ENCODE measurements at places on chromosomes 5 and 9.

DNA sequence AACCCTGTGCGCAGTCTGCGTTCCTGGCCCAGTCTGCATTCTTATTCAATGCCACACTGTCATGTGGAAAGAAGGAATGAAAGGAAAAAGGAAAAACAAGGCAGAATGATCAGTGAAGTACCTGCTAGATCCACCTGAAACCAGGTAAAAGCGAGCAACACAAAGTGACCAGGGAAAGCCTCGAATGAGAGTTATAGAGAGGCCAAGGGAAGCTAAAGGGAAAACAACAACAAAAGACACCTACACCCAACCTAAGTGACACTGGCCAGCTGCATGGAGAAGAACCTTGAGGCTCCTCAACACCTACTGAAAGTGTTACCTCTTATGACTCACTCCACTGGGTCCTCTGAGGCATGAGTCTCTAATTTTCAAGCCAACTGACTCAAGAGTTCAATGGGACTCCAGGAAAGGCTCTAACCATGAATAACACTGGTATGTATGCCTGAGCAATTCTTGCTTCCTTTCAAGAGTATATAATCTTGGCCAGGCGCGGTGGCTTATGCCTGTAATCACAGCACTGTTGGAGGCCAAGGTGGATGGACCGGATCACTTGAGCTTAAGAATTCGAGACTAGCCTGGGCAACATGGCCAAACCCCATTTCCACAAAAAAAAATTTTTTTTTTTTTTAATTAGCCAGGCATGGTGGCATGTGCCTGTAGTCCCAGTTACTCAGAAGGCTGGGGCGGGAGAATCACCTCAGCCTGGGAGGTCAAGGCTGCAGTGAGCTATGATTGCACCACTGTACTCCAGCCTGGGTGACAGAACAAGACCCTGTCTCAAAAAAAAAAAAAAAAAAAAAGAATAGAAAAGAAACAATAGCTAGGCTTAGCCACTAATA, 29.0 kb downstream of the MTMR12 start:
- DNase-seq: no peak

DNA sequence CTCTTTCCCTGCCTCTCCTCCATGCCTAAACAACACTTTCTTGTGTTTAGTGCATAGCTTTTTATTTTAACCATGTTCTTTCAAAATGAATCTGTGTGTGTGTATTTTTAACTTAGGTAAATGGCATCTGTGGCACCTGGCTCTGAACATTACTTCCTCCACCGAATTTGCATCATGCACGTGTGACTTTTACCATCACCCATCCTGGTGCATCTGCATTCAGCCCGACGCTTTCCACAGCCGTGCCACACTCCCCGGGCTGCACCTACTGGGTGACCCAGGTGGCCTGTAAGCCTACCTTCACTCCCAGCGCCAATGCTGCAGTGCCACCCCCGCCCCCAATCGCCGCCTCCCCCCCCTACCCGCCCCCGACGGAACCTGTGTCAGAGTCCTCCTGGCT, 12.7 kb upstream of the FCN1 start:
- no peak for DNase-seq

DNA sequence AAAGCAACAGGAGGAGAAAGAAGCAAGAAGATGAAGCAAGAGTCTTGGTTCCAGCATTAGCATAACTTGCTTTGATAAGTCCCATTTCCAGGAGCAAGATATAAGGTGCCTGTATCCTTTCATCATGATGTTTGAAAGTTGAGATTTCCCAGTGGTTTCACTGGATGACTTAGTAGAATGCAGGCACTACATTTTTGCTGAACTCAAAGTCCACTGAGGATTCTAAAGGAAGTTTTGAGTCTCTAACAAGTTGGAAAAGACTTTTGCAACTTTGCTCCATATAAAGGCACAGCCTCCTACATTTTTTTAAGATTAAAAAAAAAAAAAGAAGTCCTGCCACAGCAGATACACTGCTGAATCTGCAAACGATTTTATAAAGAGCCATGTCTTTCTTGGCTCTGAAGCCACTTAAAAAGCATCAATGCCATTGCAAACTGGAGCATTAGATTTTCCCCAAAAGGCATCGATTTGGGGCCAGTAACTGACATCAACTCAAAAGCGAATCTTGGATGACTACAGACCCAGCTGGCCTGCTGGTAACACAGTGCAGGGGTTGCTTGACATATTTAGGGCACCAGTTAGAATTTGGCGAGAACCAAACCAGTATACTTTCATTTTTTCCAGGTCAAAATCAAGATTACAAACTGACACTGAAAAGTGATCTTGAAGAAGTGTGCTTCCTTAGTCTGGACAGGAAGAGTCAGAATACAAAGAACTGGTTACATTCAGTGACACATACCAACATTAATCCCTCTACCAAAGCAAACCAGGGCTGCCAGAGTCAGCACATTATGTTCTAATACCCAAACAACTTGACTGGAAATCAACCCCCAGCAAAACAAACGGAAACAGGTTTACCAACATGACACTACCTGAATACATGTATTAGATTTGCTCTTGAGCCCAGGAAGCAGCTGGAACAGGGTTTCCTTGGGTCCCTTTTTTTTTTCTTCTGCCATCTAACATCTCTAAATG, 39.1 kb upstream of the KCNV2 start:
- DNase-seq: no peak

DNA sequence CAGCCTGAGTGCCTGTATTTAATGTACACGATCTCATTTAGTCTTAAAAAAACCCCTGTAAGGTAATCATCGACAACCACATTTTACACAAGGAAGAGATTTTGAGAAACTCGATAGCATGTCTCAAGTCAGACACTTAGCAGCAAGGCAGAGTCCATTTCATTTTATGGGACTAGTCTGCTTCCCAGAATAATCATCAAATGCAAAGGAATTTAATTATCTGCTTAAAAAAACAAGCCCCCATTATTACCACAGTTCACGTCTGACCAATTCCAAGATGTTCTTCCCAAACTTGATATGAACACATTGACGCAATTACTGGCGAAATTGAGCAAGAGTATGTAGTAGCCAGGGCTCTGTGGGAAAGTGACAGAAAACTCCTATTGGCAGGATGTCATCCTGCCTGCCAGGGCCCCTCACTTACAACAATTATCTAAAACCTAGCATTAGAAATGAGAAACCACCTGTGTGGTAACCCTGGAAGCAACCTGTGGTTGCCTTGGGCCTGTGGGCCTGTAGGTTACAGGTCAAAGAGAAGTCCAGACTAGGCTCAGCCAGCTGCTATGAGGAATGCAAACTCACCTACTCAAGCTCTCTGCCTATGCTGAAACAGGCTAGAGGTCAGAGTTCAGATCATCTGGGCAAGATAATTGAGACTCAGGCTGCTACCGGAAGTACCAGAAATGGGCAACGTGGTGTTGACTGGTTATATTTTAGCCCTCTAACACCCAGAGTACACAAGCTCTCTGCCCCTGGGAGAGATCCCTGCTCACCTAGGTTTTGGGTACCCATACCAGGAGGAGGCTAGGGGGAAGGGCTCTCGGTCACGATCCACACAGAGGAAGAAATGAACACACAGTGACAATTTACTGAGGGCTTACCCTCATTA, 1.6 kb downstream of the B4GALT1 start:
- DNase-seq: no peak

- DNase-seq: no peak
Observed at GRCh38 chr9:37986771-37987258, 82.2 kb downstream of the SHB start.

All from stimulated activated CD4-positive, alpha-beta T cell treated with anti-CD3 and anti-CD28 coated beads, Interleukin-1b, Interleukin-23, amount 100 ng/mL, for 1 hour (primary cell).